ENCODE measurements at places on chromosomes 4 and X. TPM values are rescaled to one million over a fixed set of nuclear protein-coding genes. Genes with fewer than 3 reads are reported as not detected.
A peak's percentile ranks its signal among the peaks of the same experiment; 100 is the strongest.

GRCh38 chr4:138039010-138039409 is 203.1 kb downstream of the SLC7A11 start:
- no peaks in the 10 kb centered on the region for H3K27me3 ChIP-seq
- H3K4me3 ChIP-seq: no peak overlapping the region
- DNase-seq: no peak
- peaks cover 5% of the 10 kb centered on the region for H3K4me1 ChIP-seq
- H3K36me3 ChIP-seq: no peaks in the 10 kb centered on the region

DNA sequence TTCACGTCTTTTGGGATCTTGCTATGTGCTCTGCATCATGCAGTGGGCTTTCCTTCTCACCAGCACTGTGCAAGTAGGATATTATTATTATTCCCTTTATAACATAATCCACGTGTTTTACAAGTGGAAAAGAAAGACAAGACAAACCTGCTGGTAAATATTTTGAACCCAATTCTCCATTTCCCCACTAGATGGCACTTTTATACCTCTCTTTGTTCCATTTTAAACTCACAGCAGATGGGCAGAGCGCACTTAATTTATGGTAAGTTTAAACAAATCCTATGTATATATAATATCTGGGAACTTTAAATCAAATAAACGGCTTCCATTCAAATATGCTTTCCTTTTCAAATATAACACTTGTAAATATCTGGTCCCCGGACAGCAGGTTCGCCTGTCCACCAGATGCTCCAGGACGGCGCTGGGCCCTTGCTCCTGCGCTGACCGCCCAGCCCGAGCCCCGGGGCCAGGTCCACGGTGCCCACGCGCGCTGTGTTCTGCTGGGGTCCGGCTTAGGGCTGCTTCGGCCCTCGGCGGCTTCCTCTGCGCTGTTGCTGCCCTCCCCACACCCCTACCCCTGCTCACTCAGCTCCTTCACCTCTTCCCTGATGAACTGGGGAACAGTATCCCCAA is 31.1 kb downstream of the F11 start:
- H3K4me3 ChIP-seq: no peak overlapping the region
- H3K4me1 ChIP-seq: no peaks in the 10 kb centered on the region
- DNase-seq: peak; percentile 73
- H3K27me3 ChIP-seq: peaks cover 7% of the 10 kb centered on the region
- no peak overlapping the region for H3K27ac ChIP-seq
- H3K36me3 ChIP-seq: no peaks in the 10 kb centered on the region

DNA sequence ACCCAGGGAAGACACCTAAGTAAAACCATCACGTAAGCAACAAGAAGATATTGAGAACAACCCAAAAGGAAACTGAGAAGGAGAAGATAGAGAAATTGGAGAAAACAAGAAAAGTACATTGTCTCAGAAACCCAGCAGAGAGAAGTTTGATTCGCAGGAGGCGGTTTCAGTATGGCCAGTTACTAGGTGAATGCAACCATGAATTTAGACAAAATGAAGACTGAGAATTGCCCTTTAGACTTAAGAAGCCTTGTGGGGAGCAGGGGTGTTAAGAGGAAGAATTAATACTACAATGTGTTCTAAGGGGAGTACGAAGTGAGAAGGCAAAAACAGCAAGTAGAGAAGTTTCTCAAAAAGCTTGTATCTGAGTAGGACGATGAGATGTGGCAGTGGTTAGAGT is 229.3 kb upstream of the NEIL3 start:
- no peak overlapping the region for H3K27ac ChIP-seq
- no peak for DNase-seq
- no peak overlapping the region for H3K4me3 ChIP-seq
- H3K36me3 ChIP-seq: no peaks in the 10 kb centered on the region

GRCh38 chrX:95427389-95427788 is 1257.3 kb upstream of the DIAPH2 start:
- H3K27me3 ChIP-seq: no peaks in the 10 kb centered on the region
- H3K4me1 ChIP-seq: no peaks in the 10 kb centered on the region
- DNase-seq: no peak
- H3K27ac ChIP-seq: no peak overlapping the region
- H3K36me3 ChIP-seq: no peaks in the 10 kb centered on the region
- H3K4me3 ChIP-seq: no peak overlapping the region

- no peaks in the 10 kb centered on the region for H3K4me1 ChIP-seq
- DNase-seq: no peak
- no peaks in the 10 kb centered on the region for H3K36me3 ChIP-seq
- H3K27me3 ChIP-seq: no peaks in the 10 kb centered on the region
Measured at GRCh38 chrX:84118315-84118714, 69.7 kb downstream of the RPS6KA6 start.

DNA sequence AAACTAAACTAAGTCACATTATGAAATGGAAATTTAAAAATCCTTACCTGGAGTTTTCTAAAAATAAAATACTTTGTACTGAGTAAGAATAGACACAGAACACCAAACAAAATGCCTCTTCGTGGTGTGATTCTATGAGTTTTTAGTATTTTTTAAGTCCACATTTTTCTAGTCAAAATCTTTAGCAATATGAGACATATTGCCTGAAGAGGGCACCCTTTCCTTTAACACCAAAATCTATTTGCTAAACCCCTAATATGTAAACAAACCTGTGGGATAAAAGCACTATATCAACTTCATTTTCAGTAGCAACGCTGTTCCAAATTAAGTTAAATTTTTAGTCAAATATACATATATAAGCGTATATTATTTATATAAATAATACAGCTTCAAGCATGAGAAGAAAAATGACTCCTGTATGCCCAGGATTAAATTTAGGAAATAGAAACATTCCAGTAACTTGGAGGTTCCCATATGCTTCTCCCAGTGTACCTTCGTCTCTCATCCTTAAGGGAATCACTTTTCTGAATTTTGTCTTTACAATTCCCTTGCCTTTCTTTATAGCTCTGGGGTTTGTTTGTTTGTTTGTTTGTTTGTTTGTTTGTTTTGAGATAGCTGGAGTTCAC is 23.0 kb upstream of the PGM2 start:
- DNase-seq: peak; percentile 61
- H3K27me3 ChIP-seq: no peaks in the 10 kb centered on the region
- H3K36me3 ChIP-seq: no peaks in the 10 kb centered on the region
- no peak overlapping the region for H3K27ac ChIP-seq
- H3K4me3 ChIP-seq: no peak overlapping the region

- H3K36me3 ChIP-seq: no peaks in the 10 kb centered on the region
- H3K4me1 ChIP-seq: peaks cover 24% of the 10 kb centered on the region
- no peak overlapping the region for H3K4me3 ChIP-seq
Measured at GRCh38 chr4:26032630-26033317, 118.8 kb downstream of the SMIM20 start.

DNA sequence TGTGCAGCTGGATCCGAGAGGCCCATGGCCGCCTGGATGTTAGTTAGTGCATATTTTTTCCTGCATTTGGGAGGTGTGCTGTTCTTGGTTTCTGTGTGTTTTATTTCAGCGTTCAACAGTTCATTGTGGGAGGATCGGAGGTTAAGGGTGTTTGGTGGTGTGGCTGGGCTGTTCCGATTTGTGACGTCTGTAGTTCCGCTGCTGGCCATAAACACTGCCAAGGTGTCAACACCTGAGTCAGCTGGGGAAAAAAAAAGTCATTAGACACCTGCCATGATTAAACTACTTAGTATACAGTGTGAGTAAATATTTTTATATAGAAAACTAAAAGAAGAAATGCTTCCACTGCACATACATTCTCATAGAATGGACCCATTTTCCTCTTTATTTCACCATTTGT is 200.2 kb downstream of the APBB2 start:
- H3K4me3 ChIP-seq: no peak overlapping the region
- DNase-seq: no peak
- H3K4me1 ChIP-seq: no peaks in the 10 kb centered on the region
- no peak overlapping the region for H3K27ac ChIP-seq
- no peaks in the 10 kb centered on the region for H3K27me3 ChIP-seq

DNA sequence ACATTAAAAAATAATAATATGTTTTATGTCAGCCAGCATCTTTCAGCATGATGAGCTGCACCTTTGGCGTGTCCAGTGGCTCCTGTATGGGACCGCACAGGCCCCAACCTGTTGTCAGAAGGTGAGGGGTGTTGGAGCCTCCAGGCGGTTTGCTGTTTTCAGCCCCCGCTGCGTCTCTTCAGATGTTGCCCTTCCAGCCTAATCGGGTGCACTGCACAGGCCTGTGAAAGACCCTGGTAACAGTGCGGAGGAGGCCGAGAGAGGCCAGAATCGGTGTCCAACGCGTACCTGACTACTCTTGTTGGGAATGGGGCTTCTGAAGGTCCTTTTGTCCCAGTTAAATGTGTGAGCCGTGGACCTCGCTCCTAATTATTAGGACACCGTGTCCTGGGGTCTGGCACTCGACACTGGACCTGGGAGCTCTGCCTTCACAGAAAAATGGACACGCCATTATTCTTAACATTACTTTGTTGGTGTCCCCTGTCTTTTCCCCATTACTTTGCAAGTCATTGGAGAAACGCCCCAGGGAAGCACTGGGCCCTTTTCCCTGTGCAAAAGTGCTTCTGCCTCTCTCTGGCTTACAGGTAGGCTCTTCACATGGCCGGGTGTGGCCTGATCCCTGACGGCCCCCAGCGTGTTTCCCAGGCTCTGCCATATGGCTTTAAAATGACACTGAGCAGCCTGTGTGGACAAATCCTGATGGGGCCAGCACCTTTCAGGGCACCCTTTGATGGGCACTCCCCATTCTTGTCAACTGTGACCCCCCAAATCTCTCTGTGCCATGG is 51.2 kb downstream of the TBC1D14 start:
- H3K27ac ChIP-seq: no peak overlapping the region
- no peaks in the 10 kb centered on the region for H3K27me3 ChIP-seq
- H3K4me3 ChIP-seq: no peak overlapping the region
- H3K36me3 ChIP-seq: no peaks in the 10 kb centered on the region
- H3K4me1 ChIP-seq: peaks cover 25% of the 10 kb centered on the region

- no peak for DNase-seq
- no peaks in the 10 kb centered on the region for H3K27me3 ChIP-seq
- H3K4me1 ChIP-seq: no peaks in the 10 kb centered on the region
- no peak overlapping the region for H3K4me3 ChIP-seq
Measured at GRCh38 chrX:78693536-78693935, 34.4 kb upstream of the RTL3 start.

Gene S100G
- 51.1 TPM for total RNA-seq

Gene CNKSR2
- 10.3 TPM for total RNA-seq

Gene CXCL13
- total RNA-seq: 0.23 TPM

Gene C4orf50
- not detected for total RNA-seq

Gene GAGE12F
- total RNA-seq: not detected

Gene KLHL5
- 58.3 TPM for total RNA-seq
